ENCODE measurements at places on chromosomes 3 and 15.

GRCh38 chr3:127068871-127069270, 86.0 kb downstream of the PLXNA1 start:
- no peak for DNase-seq

DNA sequence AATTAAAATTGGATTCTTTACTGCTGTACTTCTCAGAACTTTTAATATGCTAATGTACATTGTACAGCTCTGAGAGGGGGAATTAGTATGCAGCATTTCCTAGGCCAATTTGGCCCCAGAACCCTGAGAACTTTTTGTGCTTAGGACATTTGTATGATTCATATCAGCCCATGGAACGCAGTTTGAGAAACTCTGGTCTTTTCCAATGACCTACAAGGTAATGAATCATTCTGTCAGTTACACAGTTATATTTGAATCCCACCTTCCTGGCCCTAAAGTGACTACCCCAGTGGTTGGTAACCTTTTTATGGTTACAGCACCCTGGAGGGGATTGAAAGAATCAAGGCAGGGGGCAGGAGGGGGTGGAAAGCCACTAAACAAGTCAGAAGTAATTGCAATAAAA, 25.6 kb upstream of the KBTBD12 start:
- DNase-seq = no peak

GRCh38 chr15:35618260-35619188, 72.6 kb upstream of the DPH6 start:
- DNase-seq = no peak

DNA sequence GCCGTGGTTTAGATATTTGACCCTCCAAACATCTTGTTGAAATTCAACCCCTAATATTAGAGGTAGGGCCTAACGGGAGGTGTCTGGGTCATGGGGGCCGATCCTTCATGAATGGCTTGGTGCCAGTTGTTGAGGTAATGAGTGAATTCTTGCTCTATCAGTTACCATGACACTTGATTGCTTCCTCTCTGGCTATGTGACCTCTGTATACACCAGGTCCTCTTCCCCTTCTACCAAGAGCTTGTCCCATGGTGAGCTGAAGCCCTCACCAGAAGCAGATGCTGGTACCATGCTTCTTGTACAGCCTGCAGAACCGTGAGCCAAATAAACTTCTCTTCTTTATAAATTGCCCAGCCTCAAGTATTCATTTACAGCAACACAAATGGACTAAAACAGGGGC, 41.8 kb upstream of the TIPARP start:
- DNase-seq = no peak

- DNase-seq = no peak
Observed at GRCh38 chr3:23206366-23206765, 3.2 kb downstream of the UBE2E2 start.

DNA sequence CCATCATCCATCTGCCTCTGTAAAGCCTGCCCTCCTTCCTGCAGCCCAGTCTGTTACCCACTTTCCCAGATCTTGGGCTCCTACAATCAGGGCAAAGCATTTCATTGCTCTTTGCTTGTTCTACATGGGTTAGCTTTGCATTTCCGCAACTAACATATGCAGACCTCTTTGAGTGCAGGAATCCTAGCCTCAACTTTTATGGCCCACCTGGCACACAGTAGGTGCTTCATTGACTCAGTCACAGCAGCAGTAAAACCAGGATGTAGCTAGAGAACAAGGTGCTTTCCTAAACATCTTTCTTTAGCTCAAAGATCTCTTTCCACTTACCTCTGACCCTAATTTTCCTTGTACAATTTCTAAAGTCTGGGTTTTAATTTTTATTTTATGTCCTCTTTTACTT, 3.5 kb downstream of the CD80 start:
- no peak for DNase-seq

- DNase-seq = no peak
Observed at GRCh38 chr15:93109336-93110102, 20.5 kb upstream of the RGMA start.

DNA sequence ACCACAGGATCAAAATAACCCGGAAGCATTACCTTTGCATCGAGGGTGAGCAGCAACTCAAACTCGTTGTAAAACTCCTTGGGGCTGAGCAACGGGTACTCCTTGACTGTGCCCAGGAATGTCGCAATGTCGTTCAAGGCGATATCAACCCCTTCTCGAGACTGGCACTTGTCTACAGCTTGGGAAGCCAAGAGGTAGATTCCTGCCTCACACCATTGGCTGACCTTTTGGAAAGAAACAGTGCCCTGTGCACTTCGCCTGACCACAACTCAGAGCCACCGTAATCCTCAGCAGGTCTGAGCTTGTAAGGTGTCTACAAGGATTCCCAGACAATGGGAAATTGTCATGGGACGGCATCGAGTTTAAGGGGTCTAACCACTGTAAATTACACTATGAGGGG, 43.9 kb downstream of the B3GNT5 start:
- no peak for DNase-seq

DNA sequence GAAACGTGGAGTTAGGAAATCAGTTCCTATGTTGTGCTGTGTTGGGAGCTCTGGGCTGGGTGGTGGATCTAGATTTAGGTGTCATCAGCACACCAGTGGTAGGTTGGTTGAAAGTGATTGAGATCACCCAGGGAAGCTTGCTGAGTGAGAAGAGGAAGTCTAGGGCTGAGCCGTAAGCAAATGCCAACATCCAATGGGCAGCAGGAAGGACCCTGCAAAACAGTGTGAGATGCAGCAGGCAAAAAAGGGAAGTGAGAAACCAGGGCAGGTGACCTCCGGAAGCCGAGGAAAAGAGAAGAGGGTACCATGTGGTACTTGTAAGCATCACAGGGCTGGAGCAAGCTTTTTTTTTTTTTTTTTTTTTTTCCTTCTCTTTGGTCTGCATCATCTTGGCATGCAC, 15.9 kb upstream of the COPG1 start:
- DNase-seq = no peak

- no peak for DNase-seq
Observed at GRCh38 chr3:128496602-128497304, 3.8 kb upstream of the GATA2 start.

- DNase-seq = no peak
Observed at GRCh38 chr15:25238716-25239470, 199.9 kb downstream of the UBE3A start.

GRCh38 chr15:72070817-72071447, 47.0 kb downstream of the MYO9A start:
- no peak for DNase-seq

GRCh38 chr3:11768604-11769003, 78.1 kb downstream of the TAMM41 start:
- no peak for DNase-seq

- no peak for DNase-seq
Observed at GRCh38 chr3:115500795-115501194, 122.5 kb upstream of the GAP43 start.

DNA sequence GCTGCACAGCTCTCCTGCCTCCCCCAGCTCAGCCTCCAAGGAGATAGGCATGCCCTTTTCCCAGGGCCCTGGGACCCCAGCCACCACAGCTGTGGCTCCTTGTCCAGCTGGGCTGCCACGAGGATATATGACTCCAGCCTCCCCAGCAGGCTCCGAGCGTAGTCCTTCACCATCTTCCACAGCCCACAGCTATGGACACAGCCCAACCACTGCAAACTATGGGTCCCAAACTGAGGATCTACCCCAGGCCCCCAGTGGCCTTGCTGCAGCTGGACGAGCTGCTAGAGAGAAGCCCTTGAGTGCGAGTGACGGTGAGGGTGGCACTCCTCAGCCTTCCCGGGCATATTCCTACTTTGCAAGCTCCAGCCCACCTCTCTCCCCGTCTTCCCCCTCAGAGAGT, 20.5 kb upstream of the APEH start:
- DNase-seq = no peak

DNA sequence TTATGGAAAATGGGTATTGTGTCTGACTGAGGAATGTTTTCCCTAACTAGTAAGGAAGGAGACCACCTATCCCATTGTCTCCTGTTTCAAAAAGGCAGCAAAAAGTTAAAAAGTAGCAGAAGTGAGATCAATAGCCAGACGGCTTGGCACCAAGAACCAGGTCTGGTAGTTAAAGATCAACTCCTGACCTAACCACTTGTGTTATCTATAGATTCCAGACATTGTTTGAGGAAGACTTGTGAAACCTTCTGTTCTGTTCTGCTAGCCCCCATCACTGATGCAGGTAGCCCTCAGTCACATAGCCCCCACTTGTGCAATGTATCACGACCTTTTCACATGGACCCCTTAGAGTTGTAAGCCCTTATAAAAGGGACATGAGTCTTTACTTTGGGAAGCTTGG, 46.3 kb upstream of the C2CD4B start:
- DNase-seq = no peak

Measured in stimulated activated CD8-positive, alpha-beta memory T cell treated with anti-CD3 and anti-CD28 coated beads, Interleukin-12 subunit alpha, Interleukin-12 subunit beta, amount 100 ng/mL, for 1 hour (primary cell).